Stimulated activated CD8-positive, alpha-beta memory T cell treated with anti-CD3 and anti-CD28 coated beads, Interleukin-12 subunit alpha, Interleukin-12 subunit beta, amount 100 ng/mL, for 1 hour (primary cell): ENCODE measurements at places on chromosomes 11 and 22.

GRCh38 chr11:74154620-74155281 lies 16.1 kb downstream of the C2CD3 start:
- no peak for DNase-seq

DNA sequence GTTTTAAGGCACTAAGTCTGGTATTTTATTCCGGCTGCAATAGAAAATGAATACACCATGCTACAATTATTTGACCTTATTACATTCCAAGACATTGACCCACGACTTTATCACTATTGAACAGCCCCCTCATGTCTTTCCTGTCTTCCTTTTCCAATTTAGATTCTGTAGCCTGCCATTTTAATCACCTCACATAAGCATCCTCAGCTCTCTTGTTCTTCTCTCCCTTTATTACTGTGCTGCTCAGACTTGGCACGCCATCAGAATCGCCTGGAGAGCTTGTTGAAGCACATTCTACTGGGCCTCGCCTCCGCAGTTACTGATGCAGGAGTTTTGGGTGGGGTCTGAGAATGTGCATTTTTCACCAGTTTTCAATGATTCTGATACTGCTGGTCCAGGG lies 38.7 kb upstream of the SWAP70 start:
- no peak for DNase-seq

- no peak for DNase-seq
These were observed 17.6 kb downstream of the NCAPD3 start for GRCh38 chr11:134206185-134206584.

DNA sequence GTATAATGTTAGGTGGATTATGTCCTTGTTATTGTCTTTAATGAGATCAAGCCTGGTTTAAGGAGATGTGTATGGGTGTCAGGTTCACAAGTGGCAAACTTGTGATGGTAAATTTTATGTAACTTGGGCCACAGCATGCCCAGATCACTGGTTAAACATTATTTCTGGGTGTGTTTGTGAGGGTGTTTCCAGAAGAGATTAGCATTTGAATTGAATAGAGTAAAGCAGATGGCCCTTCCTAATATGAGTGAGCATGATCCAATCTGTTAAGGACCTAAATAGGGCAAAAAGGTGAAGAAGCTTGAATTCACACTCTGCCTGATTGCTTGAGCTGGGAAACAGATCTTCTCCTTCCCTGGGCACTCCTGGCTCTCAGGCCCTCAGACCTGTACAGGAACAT lies 20.7 kb downstream of the OR5B21 start:
- no peak for DNase-seq

DNA sequence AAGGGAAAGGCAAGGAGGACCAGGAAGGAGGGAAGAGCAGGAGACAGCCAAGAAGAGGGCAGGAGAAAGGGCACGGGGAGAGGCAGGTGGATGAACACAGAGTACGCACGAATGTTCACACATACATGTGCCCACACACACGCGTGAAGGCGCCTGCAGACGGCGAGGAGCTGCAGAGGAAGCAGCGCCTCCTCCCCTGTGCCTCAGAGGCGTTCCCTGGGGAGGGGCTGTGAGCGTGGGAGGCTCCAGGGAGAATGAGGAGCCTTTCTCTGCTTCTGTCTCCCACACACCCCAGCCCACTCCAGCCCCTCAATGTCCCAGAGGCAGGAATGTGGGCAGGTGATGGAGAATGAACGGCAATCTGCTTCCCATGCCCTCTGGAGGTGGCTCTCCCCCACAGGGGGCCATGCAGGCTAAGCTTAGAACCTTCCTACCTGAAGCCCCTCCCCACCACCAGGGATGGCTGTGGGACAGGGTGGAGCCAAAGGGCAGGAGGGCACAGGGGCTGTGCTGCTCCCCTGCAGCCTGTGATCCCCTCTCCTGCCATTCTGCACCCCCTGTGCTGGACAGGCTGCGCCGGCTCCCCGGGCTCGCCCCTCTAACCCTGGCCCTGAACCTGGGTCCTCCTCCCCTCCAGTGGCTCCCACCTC lies 25.3 kb downstream of the PPM1F start:
- DNase-seq, result no peak

DNA sequence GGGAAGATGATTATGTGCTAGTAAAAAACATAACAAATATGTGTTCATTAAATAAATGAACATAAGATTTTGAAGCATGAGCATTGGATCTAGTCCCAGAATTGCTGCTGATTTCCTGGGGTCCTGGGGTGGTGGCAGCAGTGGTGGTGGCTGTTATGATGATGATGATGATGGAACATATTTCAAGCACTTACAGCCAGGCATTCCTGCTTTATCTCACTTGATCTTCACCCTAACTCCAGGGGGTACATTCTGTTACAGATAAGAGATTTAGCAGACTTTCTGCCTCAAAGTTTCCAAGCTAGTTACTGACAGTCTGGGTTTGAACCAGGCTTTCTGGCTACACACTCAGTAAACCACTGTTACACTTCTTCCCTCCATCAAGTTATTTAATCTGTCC lies 5.2 kb downstream of the TRAPPC4 start:
- no peak for DNase-seq

DNA sequence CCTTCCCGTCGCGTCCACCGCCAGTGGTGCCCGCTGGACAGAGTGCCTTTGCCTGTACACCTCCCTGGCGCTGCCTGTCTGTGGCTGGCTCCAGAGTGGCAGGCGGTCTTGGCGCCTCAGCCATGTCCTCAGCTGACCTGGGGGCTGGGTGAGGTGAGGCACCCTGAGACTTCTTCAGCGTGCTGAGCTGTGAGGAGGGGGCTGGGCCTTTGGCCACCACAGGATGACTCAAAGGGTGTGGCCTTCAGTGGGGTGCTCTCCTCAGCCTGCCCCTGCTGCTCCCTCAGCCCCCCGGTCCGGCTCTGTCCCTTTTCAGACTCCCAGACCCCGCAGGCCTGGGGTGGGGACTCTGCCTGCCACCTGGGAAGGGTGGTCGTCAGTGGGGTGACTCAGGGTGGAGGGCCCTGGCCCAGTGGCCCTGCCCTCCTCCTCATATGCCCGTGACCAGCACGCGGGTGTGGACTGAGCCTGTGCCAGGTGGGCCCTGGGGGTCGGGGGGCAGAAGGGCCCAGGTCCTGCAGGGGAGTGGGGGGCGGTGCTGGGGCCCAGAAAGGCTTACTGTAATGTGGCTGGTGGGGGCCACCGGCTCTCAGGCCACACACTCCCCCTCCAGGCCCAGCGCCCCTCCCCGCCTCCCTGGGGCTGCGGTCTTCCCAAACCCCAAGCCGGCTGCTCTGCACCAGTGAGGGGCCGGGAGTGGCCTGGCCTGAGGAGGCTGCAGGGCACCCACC lies 15.9 kb downstream of the CRELD2 start:
- DNase-seq, result no peak

DNA sequence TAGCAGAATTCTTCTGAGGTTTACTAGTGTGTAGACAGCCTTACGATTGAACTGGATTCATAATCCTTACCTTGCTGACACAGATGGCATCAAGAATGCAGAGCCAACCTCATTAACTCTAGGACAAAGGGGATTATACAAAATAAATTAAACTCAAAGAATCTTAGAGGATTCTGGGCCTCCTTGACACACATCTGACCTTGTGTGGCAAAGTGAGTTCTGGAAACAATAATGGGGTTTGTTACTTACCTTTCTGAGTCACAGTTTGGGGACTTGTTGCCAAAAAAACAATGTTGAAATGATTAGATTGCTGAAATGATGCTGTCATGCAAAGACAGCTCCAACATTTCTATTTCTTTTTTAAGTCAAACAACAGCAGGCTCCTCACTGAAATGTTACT lies 179.1 kb upstream of the ISX start:
- no peak for DNase-seq

- no peak for DNase-seq
These were observed 82.4 kb upstream of the BLID start for GRCh38 chr11:122198291-122198983.

- no peak for DNase-seq
These were observed 116.4 kb downstream of the TYR start for GRCh38 chr11:89293965-89294679.

GRCh38 chr11:101974255-101974654 lies 57.9 kb upstream of the ANGPTL5 start:
- DNase-seq, result no peak

DNA sequence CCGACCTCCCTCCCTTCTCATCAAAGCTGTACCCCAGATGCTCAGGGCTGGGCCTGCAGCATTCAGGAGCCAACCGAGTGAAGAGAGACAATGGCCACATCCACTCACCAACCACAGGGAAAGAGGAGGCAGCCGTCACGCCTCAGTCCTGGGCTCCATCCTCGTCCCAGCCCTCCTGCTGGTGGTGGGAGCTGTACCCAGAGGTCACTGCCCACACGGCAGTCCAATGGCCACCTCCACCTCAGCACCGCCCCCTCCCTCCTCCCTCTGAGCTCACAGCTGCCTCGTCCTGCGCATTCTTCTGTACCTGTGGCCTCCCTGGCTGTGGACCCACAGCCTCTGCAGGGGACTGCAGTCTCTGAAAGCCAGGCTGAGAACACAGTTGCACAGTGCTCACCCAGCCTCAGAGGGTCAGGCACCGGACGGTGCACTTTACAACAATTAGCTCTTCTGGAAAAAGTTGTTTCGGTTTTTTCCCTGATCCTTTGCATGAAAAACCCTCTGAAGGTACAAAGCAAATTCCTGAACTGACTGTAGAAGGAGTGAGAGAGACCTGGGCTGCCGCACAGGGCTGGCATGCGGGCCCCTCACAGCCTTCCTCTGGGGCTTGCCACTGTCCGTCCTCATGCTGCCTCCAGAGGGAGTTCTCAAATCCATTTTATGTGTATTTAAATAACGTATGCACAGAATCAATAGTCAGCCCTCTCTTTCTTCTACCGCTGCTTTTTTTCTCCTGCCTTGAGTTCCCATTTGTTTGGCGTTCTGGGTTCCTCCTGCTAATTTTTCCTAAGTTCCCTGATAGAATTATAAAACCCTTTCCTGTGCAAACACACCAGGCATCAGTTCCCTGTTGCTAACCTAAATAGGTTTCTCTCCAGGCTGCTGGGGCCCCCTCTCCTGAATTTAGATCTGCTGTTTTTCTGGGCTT lies 52.7 kb downstream of the PHF21B start:
- DNase-seq, result no peak

DNA sequence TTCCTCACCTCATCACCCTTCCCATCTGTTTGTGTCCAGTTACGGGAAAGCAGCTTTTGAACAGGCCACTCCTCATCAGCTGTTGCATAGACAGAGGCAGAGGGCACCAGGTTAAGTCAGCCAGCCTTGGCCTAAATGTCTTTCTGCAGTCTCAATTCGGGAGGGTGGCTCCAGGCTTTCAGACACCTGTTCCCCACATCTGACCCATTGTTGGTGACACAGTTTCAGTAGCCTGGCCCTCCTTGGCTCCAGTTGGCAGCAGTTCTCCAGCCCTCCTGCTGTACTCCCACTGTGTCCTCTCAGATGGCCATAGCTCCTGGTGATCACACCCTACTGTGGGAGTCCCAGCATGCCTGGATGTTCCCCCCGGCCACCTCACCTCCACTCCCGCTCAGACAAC lies 70.8 kb upstream of the MYOD1 start:
- DNase-seq, result no peak

- DNase-seq, result peak; percentile 74
These were observed at the start of gene ENDOD1 for GRCh38 chr11:95089620-95090542. ENDOD1 (plus strand) TSS chr11:95089846; CDS start chr11:95089928, 82 bp downstream.

DNA sequence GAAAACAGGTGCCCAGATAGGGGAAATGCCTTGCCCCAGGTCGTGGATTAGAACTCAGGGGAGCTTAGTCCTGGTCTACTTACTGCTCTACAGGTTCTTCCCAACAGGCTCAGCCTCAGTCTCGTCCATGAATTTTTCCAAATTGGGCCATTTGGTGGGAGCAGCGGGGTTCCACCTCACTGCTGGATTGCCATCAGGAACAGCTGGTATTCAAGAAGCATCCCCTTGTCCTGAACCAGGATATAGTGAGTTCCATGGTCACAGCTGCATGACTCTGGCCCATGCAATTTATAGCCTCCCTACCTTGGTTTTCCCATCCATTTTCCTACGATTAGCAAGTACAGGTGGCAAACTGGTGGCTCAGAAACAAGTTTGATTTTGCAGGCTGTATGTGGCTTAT lies 6.6 kb upstream of the UBE2L6 start:
- DNase-seq, result no peak

DNA sequence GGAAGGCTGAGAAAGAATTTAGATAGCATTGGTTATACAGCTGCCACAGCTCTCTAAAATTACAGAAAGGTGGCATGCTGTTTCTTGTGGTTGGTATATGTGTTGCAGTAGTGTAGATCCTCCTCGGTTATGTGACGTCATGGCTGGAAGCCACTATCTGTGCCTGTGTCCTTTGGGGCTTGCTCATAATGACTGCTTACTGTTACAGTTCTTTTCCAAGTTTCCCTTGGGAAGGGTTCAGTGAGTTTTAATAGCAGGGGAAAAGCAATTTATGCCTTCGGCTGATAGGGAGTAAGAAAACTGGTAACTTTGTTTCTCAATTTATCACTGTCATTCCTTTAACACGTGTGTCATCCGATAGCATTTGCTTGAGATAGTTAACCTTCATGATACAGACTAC lies 47.2 kb downstream of the POLD3 start:
- no peak for DNase-seq

- DNase-seq, result peak; percentile 58
These were observed 90.3 kb upstream of the PITPNB start for GRCh38 chr22:28009272-28009827.

GRCh38 chr11:72036687-72037086 lies 38.0 kb downstream of the IL18BP start:
- no peak for DNase-seq

DNA sequence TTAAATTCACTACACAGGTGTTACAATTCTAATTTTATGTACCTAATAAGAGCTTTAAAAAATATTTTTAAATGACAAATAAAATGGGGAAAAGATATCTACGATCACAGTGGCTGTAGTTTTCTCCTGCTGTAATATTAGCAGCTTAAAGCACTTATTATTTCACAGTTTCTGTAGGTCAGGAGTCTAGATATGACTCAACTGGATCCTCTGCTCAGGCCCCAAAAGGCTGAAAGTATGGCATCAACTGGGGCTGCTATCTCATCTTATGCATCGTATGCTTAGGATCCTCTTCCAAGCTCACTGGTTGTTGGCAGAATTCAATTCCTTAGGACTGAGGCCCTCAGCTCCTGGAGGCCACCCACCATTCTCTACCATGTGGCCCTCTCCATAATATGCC lies 12.8 kb downstream of the FBXO3 start:
- DNase-seq, result no peak

- DNase-seq, result no peak
These were observed 55.5 kb downstream of the FAM83F start for GRCh38 chr22:40050258-40050657.

- no peak for DNase-seq
These were observed 63.2 kb downstream of the SHANK2 start for GRCh38 chr11:71188886-71189767.

DNA sequence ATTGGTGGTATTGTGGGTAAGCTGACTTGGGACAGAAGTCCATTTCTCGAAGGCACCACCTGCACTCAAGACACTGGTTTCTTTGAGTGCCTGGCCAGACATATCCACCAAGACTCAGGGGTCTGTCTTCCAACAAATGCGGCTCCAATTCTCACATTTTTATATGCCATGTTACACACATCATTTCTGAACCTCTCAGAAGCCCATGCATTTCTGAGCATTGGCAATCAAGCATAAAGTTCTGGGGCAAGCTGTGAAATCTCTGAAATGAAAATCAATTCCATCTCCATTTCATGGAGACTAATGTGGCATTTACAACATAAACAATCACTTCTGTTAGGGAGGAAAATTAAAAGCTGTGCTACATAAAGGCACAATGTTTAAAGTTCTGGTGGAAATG lies 243.7 kb downstream of the KIRREL3 start:
- DNase-seq, result no peak

GRCh38 chr11:55854704-55855103 lies 16.2 kb downstream of the OR5D16 start:
- DNase-seq, result no peak
